ENCODE measurements at places on chromosomes 7 and 10.

DNA sequence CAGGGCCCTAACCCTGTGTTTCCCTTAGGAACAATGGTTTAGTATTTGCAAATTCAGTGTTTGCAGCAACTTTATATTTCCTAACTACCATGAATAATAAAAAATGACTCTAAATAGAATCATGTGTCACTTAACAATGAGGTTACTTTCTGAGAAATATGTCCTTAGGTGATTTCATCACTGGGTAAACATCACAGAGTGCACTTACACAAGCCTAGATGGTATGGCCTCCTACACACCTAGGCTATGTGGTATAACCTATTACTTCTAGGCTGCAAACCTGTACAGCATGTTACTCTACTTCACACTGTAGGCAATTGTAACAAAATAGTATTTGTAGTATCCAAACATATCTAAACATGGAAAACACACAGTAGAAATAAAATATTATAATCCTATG is 1174.6 kb upstream of the LRRTM3 start:
- no peak for DNase-seq

- no peak for DNase-seq
Observed at GRCh38 chr7:112511451-112512202, 30.8 kb downstream of the LSMEM1 start.

DNA sequence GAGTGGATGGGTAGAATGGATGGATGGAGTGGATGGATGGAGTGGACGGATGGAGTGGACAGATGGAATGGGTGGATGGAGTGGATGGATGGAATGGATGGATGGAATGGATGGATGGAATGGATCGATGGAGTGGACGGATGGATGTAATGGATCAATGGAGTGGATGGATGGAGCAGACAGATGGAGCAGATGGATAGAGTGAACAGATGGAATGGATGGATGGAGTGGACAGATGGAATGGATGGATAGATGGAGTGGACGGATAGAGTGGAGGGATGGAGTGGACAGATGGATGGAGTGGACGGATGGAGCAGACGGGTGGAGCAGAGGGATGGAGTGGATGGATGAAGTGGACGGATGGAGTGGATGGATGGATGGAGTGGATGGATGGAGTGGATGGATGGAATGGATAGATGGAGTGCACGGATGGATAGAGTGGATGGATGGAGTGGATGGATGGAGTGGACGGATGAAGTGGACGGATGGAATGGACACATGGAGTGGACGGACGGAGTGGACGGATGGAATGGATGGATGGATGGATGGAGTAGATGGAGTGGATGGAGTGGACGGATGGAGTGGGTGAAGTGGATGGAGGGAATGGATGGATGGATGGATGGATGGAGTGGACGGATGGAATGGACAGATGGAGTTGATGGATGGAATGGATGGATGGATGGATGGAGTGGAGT is 260.3 kb upstream of the C7orf33 start:
- DNase-seq = no peak

DNA sequence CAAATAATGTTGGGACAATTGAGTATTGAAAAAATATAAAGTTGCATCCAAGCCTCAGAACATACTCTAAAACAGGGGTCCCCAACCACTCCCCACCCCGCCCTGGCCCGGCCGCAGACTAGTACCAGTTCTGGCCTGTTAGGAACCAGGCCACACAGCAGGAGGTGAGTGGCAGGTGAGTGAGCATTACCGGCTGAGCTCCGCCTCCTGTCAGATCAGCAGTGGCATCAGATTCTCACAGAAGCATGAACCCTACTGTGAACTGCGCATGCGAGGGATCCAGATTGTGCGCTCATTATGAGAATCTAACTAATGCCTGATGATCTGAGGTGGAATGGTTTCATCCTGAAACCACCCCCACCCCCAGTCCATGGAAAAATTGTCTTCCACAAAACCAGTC is 19.4 kb downstream of the HIPK2 start:
- no peak for DNase-seq

GRCh38 chr10:86293396-86293791 is 73.2 kb downstream of the GRID1 start:
- DNase-seq = no peak
